GM12892 (cell line): ENCODE measurements at places on chromosomes 2 and 18.
A peak's percentile ranks its signal among the peaks of the same experiment; 100 is the strongest.

DNA sequence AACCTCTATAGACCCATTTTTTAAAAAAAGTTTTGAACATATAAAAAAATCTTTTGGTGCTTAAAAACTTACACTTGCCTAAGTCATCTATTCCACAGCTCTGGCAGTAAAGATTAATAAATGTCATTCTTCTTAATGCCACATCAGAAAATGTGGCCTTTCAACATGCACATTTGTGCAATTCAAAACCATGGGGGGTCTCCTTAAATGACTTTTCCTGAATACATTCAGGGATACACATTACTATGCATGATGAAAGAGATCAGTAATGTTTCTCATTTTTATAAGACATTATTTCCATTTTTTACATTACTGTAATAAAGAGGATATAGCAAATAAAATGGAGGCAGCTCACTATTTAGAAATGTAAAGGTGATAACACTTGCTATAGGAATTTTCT is 142.3 kb downstream of the RBM43 start:
- no peak for DNase-seq

DNA sequence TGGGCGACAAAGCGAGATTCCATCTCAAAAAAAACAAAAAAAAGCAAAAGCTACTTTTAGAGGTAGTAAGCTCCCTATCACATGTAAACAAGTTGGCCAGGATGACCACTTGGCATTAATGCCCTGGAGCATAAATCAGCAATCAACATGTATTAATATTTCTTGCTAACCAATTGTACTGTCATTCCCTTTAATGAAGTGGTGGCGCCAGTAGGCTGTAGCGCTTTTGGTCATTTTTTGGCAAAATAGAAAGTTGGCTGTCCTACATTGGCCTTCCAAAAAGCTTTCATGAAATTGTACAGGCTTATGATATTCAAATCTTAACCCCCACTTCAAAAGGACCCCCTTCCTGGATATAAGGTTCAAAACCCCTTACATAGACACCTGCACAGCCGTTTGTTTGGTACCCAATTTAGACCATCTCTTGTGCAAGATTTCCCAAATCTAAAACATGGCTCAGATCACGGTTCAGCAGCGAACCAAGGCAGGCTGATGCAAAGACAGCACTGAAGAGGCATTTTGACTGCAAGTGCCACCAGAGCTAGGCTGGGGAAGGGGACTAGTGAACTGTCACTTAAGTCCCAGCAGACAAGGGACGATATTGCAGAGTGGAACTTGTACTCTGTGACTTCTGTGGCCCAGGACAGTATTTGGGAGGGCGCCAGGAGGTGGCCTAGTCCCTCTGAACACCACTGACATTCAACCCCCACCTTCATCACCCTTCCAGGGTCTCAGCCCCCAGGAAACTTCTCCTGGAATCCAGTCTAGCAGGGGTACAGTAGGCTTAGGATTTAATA is 31.9 kb downstream of the SMAD7 start:
- DNase-seq: no peak

DNA sequence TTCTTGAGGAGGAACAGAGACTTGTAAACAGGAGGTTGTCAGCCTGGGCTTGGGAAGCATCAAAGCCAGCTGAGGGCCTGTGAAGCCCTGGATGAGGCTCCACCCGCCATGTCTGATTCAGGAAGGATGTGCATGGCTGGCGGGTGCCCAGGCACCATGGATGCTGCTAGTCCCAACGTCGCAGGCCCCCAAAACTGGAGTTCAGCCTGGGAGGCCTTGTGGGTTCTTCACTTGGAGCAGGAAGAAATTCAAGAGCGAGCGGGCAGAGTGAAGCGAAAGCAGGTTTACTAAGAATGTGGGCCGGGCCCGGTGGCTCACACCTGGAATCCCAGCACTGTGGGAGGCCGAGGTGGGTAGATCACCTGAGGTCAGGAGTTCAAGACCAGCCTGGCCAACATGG is 12.1 kb upstream of the PXDN start:
- no peak for DNase-seq

- DNase-seq: no peak
These were observed 44.1 kb downstream of the ATOH8 start for GRCh38 chr2:85797921-85798320.

- no peak for DNase-seq
These were observed 577.4 kb downstream of the CPS1 start for GRCh38 chr2:211133766-211134165.

GRCh38 chr2:73907840-73908452 is 15.1 kb downstream of the ACTG2 start:
- DNase-seq: peak; percentile 44

- DNase-seq: no peak
These were observed 219.9 kb downstream of the SH3RF3 start for GRCh38 chr2:109348671-109349502.
